ENCODE measurements at places on chromosomes 13 and 19.

DNA sequence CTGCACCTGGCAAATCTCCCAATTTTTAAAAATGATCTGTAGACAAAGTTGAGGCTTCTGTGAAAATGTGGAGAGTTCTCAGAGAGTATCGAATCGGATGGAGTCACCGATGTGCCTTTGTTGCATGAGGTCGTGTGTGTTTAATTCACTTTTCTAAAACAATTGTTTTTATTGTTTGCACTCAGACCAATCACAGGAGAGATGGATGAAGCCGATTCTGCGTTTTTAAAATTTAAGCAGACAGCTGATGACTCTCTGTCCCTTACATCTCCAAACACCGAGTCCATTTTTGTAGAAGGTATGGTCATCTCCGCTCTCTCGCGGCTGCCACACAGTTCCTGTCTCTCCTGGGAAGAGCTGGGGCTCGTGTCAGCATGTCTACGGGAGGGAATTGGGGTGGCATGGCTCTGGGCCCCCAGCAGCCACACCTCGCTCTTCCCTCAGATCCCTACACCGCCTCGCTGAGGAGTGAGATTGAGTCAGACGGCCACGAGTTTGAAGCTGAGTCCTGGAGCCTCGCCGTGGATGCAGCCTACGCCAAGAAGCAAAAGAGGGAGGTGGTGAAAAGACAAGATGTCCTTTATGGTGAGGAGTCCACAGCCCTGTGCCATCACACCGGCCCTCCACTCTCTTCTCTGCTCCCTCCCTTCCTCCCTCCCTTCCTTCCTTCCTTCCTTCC lies 47.2 kb downstream of the PEX11G start:
- DNase-seq = no peak

DNA sequence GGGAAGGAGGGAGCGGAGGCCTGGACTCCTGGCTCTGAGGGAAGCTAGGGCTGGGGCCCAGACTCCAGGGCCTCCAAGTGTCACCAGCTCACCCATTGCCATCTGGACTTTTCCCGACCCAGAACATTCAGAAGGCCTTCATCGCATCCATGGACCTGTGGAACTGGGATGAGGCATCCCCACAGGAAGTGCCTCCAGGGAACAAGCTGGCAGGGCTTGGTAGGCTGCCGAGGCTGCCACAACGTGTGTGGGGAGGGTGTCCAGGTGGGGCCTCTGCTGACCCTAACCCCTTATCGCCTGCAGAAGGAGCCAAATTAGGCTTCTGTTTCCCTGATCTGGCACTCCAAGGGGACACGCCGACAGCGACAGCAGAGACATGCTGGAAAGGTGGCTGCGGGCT lies 767 bp downstream of the ETV2 start:
- no peak for DNase-seq

DNA sequence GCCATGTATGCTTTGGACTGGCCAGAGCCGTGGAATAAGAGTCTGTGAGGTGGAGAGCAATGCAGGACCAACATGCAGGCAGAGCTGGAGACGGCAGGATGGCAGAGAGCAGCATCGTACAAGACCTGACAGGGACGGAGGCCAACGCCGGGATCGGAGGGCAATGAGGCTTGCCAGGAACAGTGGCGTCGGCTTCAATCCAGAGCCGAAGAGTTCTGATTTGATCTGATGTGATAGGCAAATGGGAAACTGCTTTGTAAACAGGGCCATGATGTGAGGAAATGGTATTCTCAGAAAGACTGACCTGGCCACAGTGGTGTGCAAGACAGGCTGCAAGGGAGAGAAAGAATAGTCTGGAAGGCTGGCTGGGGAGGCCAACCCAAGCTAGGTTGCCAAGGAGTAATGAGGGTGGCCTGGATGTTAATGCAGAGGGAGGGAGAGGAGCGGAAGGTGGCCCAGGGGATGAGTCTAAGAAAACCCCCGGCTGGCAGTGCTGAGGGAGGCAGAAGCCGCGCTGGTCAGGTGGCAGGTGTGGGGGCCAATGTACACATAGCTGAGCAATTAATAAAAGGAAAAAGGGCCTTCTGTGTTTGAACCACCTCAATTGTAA lies 26.7 kb downstream of the RCBTB2 start:
- DNase-seq = no peak

GRCh38 chr13:28918030-28918429 lies 97.9 kb downstream of the MTUS2 start:
- DNase-seq = no peak

- DNase-seq = no peak
These were observed 200.6 kb downstream of the LHFPL6 start for GRCh38 chr13:39402221-39402970.

DNA sequence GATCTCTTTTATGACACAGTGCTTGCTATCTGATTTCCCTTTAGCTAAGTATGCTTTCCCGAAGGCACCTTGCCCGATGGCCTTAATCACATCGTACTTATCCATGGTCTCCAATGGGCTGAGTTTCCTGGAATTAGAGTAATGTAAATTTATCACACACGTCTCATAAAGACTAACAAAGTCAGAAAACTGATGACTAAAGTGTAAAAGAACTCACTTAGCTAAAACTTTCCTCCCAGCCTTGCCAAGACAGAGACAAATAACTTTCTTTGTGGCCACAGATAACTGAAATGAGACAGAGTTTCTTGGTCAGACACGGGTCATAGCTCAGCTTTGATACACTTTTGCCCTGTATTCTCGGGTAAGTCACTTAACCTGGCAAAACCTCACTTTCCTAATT lies 1.5 kb downstream of the NEK5 start:
- DNase-seq = no peak

DNA sequence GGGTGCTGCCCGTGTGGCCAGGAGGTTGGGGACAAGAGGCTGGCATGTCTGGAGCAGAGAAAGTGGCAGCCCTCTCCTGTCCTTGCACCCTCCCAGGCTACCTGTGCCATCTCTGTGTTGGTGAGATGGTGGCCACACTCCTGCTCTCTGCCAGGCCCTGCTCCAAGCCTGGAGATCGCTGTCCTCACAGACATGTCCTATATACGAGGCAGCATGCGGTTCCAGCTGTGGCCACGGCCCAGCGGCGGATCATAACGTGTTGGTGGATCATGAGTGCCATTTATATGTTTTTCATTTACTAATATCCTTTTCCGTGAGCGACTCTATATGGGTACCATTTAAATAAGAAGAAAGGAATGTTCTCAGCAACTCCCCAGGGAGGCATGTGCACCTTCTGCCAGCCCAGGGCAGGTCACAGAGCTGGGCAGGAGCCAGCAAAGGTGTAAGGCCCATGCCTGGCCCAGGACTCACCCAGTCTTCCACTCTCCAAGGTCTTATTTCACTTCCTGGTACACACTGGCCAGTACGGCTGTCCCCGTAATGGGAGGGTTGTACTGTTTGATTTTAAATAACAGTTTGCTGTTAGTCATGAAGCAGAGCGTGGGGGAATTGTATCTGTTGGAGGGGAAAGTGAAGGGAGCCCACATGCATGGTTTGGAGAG lies 47.2 kb upstream of the LDLR start:
- DNase-seq = no peak
